Head of caudate nucleus (tissue), 42 donors: ENCODE measurements at places on chromosomes 11 and 22.

- no peak for DNase-seq
These were observed 39.6 kb downstream of the NARS2 start for GRCh38 chr11:78535027-78535426.

GRCh38 chr11:62842171-62842741 lies 2.9 kb upstream of the WDR74 start:
- peak; percentile 28 for DNase-seq

- no peak for DNase-seq
These were observed 14.1 kb upstream of the TSKU start for GRCh38 chr11:76768909-76769560.

DNA sequence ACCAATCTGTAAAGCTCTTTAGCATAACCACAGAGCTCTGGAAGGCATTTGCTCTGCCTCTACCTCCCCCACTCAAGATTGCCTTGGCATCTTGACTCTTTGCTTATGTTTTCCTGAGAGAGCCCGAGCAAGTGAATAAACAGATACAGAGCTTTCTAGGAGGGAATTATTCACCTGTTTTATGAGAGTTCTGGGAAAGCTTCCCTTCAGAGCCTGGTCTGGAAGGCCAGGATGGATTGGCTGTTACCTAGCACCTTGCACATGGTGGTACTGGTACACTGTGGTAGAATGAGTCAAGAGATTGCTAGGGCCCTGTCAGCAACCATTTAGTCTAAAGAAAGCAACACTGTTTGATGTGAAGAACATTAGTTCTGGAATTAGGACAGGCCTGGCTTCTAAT lies 52.3 kb downstream of the CABIN1 start:
- DNase-seq = no peak

DNA sequence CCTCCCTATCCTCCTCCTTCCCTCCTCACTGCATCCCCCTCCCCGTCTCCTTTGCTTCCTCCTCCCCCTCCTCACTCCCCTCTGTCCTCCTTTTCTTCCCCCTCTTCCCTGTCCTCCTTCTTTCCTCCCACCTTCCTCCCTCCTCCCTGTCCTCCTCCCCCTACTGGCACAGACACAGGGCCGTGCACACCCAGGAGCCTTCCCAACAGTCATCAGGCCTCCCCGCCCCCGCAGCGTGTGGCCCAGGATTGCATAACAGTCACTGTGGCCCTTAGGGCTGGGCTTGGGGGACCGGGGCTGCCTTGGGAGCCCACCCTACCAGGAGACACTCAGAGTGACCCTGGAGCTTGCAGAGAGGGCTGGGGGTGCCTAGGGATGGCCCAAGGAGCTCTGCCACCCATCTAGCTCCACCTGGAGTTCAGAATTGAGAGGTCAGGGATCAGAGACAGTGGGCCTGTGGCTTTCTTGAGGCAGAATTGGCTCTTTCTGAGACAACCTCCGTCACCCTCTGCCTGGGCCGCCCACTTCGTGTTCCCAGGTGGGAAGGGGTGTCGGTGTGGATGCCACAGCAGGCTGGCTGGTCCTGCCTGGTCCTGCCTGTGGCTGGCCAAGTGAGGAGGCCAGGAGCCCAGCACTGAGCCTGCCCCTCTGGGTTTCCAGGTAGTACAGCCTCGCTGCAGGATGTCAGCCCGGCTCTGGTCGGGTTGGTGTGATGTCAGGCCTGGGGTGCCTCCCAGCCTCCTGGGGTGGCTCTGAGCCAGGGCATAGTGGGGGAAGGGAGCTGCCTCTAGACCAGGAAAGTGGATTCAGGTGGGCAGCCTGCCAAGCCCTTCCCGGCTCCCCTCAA lies 1.6 kb downstream of the SPI1 start:
- no peak for DNase-seq

DNA sequence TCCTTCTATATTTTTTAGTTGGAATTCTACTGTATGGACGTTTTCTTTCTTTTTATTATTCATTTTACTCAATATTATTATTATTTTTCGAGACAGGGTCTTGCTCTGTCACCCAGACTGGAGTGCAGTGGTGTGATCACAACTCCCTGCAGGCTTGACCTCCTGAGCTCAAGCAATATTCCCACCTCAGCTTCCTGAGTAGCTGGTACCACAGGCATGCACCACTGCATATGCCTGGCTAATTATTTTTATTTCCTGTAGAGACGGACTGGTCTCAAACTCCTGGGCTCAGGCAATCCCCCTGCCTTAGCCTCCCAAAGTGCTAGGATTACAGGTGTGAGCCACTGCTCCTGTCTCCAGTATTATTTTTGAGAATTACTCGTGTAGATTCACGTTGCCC lies 34.0 kb upstream of the CCDC134 start:
- no peak for DNase-seq

DNA sequence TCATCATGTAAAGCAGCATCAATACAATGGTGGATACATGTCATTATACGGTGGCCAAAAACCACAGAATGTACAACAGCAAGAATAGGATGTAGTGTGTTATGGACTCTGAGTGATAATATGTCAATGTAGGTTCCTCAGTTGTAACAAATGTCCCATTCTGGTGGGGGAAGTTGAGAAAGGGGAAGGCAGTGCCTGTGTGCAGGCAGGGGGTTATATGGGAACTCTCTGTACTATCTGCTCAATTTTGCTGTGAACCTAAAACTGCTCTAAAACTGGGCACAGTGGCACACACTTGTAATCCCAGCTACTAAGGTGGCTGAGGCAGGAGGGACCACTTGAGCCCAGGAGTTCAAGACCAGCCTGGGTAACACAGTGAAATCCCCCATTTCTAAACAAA lies 5.9 kb downstream of the CHKA start:
- DNase-seq = no peak

GRCh38 chr11:73965764-73966121 lies 14.9 kb downstream of the DNAJB13 start:
- no peak for DNase-seq

DNA sequence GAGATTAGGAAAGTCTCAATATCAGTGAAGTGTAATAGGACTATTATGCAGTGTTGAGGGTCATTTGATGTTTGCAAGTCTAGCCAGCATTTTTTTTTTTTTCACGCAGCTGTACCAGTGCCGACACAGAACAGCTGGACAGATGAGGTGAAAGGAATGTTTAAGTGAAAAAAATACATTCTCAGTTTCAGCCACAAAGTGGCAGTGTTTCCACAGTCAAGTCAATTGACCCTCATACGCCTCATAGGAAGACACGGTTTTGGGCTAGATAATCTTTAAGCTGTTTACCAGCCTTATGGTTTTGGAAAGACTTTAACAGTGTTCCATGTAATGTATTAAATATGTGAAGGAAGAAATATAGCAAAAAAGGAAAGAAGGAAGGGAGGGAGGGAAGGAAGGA lies 349.9 kb upstream of the ANO3 start:
- no peak for DNase-seq

DNA sequence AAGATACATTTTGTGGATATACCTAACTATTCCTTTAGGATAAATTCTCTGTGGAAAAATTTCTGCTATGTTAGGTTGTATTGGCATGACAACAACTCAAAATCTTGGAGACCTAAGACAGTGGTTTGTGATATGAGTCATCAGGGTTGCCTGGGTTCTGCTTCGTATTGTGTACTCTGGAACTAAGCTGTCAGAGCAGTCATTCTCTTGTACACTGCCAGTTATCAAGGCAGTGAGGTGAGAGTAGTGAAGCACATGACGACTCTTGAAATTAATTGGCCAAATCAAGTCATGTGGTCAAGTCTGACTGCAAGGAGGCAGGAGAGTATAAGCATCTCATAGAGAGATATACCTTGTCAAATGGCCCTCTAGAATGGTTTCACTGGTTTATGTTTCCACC lies 104.4 kb downstream of the FANCF start:
- no peak for DNase-seq

- no peak for DNase-seq
These were observed 104.9 kb downstream of the BCR start for GRCh38 chr22:23285236-23285635.

- DNase-seq = no peak
These were observed 2.9 kb downstream of the TSKU start for GRCh38 chr11:76786016-76786415.

- DNase-seq = no peak
These were observed 15.4 kb upstream of the CPT1A start for GRCh38 chr11:68857037-68857586.

DNA sequence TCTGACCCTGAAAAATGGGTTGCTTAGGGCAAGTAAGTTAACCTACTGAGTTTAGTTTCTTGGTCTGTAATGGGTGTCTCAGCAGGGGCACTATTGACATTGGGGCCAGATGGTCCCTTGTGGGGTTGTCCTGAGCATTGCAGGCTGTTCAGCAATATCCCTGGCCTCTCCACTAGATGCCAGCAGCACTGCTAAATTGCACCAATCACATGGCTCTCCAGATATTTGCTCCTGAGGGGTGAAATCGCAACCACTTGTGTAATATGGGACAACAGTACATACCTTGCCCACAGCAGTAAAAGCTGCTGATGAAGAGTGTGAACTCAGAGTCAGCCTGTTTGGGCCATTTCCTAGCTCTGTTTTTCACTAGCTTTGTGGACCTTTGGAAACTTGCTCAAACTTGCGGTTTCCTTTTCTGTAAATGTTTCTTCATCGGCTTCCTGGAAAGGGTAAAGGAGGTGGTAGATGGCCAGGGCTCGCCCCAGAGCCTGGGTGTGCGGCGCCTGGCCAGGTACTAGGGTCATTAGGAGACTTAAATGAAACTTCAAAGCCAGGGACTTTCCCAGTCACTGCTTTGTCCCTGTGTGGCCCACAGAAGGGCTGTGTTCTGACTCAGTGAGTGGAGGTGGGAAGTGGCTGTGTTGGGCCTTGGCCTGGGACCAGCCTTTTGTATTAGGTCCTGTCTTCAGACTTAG lies 13.0 kb downstream of the NCF4 start:
- DNase-seq = no peak

DNA sequence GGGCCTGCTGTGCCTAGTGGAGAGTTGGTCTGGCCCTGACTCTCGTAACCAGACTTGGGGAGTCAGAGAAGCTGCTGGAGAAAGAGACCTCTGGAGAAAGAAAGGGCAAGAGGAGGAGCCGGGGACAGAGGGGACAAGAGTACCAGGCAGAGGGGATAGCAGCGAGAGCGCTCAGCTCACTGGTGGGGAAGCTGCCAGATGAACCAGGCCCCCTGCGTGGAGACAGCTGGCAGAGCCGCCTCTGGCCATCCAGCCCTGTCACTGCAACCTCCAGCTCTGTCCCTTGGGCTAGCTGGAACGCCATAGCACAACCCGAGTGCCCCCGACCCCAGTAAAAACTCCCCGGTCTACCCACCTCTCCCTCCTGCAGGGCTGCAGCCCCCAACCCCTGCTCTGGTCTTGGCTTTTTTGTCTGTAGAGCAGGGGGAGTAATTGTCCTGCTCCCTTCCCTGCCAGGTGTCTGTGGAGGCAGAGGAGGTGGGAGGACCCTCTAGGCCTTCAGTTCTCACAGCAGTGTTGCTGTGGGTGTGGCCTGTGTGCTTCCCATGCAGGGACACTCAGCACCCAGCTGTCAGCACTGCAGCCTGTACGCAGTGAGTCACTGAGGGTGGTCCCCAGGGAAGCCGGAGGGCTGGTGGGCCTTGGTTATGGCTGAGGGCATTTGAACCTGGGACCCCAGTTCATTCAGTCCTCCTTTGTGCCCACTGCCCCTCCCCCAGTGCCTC lies 4.8 kb upstream of the SUN2 start:
- DNase-seq = peak; percentile 62

DNA sequence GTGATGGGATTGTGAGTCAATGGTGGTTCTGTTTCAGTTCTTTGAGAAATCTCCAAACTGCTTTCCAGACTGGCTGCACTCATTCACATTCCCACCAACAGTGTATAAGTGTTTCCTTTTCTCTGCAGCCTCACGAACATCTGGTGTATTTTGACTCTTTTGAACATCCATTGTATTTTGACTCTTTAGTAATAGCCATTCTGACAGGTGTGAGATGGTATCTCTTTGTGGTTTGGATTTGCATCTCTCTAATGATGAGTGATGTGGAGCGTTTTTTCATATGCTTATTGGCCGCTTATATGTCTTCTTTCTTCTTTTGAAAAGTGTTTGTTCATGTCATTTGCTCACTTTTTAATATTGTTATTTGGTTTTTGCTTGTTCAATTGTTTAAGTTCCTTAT lies 19.4 kb downstream of the NELL1 start:
- DNase-seq = no peak

DNA sequence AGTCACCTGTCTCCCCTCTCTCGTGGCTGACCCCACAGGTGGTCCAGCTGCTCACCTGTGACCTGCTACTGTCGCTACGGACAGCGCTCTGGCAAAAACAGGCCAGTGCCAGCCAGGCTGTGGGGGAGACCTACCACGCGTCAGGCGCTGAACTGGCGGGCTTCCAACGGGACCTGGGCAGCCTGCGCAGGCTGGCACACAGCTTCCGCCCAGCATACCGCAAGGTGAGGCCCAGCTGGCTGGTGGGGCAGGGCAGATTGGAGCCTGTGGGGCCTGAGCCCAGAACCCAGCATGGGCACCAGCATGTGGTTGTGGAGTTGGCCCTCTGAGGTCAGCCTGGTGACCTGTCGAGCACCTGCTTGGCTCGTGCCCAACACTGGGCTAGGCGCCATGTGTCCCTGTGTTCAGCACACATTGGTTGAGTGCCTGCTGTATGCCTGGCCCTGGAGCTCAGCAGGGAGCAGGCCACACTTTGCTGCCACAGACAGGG lies 11.9 kb downstream of the SHISA8 start:
- no peak for DNase-seq
